ENCODE measurements at places on chromosomes 6 and 20.

DNA sequence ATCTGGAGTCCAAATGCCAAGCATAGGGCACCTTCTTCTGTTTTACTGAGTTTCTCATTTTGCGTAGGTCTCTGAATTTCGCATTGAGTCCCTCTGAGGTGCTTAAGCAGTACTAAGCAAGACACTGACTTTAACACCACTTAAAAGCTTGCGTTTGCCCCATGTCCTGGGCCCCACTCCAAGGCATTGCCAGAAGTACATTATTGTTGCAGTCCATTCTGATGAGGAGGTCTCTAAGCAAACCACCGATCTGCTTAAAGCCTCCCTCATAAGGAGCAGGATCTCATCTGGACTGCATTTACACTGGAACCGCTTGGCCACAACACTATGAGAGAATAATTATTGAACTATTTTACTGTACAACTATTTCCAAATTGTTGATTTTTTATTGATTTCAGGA, 16.3 kb downstream of the BMP2 start:
- no peak for DNase-seq

DNA sequence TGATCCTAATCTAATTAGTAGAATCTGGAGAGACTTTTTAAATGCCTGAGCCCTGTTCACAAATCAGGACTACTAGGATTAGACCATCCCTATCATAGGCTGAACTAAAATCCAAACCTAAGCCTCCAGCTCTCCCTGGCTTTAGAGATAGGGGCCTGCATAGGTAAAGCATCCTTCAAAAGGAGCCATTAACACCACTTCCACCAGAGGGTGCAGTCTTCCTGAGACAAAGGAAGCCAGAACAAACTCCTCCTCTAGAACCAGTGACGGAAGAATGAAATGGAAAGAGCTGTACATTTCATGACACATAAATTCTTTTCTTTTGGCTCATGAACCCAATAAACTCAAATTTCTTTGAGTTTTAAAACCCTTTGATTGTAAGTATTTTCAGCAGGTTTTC, 291.2 kb upstream of the ADGRB3 start:
- no peak for DNase-seq

GRCh38 chr6:37631295-37631694, 66.4 kb downstream of the MDGA1 start:
- no peak for DNase-seq

GRCh38 chr20:32387252-32387651, 29.1 kb downstream of the ASXL1 start:
- DNase-seq, result no peak

GRCh38 chr6:116994447-116994846, 117.4 kb downstream of the RFX6 start:
- no peak for DNase-seq

DNA sequence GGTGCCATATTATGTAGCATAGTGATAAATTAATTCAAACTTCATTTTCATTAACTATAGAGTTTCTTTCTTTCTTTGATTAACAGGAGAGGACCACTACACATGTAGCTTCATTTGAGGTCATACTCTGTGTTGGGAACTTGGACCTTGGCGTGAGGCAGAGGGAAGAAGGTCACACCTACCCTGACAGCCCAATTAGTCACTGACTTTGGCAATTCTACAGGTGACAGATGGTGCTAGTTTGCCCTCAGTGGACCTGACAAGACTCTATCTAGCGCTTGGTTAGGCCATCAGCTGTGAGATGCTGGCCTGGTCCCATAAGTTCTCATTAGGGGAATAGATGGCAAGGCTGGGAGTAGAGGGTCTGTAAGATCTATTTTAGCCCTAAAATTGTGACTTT, 14.2 kb downstream of the SLX4IP start:
- DNase-seq, result no peak

DNA sequence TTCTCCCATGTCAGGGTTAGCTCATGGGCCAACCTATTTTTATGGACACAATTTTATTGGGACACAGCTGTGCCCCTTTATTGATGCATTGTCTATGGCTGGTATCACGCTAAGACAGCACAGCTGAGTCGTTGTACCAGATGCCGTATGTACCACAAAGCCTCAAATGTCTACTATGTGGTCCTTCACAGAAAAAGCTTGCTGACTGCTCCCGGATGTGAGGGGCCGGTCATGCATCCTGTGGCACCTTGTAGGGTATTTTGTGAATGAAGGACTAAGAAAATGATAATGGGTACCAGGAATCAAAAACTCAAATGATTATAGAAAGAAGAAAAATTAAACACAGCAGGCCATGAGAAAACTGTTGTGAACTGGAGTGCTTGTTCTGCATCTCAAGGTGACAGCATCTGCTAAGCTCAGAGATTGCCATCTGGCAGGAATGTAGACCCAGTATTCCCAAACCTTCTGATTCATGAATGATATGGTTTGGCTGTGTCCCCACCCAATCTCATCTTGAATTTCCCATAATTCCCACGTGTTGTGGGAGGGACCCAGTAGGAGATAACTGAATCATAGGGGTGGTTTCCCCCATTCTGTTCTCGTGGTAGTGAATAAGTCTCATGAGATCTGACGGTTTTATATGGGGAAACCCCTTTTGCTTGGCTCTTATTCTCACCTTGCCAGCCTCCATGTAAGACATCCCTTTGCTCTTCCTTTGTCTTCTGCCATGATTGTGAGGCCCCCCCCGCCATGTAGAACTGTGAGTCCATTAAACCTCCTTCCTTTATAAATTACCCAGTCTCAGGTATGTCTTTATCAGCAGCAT, 248.5 kb downstream of the TSHZ2 start:
- DNase-seq, result no peak

DNA sequence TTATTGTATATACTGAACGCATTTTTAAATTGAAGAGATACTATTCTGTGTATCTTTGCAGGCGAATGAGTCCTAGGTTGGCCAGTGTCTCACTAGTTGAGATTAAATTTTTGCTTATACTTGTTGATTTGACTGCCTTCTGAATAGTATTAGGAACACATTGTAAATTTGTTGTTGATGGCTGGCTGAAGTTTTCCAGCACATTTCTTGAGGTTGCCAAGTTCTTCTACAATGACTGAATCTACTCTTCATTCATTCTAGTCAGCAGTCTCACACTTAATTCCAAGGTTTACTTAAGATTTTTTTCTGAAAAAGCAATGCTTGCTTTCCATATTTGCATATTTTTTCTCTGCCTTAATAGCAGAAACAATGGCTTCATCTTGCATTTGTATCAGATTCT, 151.7 kb downstream of the ZFAND3 start:
- DNase-seq, result no peak

GRCh38 chr6:118968416-118968815, 33.5 kb upstream of the MCM9 start:
- no peak for DNase-seq

DNA sequence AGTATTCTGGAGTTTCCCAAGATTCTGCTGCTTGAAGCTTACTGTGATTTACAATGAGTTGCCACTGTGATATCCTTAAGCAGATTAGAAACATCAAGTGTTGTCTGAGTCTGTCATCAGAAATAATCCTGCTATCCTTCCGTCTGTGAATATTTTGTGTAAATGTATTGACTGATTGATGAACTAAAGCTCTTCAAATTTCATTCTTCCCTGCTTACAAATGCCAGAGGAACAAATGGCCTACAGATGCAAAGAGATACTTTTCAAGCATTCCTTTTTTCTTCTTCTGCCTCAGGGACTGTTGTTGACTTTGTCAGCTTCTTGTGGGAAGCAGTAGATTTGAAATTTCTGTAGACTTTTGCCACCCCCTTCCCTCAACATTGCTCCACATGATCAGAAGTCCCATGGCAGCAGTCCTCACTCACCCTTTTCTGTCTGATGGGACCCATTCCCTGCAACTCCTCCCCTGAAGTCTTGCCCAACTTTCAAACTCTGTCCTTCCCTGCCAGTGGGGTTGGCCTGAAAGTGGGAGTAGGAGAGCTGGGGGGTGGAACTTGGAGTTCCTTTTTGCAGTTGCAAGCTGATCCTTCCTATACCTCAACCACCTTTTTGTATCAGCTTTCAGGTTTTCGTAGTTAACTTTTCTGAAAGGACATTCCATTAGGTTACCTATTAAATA, 38.5 kb upstream of the MLIP start:
- DNase-seq, result no peak

DNA sequence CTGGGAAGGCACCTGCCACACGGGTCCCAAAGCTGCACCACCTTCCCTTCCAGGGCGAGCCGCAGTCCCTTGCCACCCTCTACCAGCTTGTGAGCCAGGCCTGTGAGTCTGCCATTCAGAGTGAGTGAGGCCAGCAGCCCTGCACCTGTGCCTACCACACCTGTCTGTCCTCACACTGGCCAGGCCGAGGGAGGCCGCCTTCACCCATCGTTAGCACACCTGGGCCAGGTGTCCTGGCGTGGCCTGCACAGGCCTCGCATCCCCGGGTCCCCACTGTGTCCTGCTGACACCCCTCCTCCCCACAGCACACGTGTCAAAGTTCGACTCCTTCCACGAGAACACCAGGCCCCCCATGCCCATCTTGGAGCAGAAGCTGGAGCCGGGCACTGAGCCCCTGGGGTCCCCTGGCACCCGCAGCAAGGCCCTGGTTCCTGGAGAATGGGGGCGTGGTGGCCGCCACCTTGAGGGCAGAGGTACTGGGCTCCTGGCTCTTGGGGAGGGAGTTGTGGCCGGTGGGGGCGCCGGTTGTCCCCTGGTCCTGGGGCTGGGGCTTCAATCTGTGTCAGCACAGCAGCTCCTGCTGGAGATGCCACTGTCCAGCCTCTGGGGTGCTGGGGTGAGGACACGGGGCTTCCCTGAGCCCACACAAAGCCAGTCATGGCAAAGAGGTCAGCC, 33.0 kb downstream of the CHRNA4 start:
- DNase-seq, result no peak

DNA sequence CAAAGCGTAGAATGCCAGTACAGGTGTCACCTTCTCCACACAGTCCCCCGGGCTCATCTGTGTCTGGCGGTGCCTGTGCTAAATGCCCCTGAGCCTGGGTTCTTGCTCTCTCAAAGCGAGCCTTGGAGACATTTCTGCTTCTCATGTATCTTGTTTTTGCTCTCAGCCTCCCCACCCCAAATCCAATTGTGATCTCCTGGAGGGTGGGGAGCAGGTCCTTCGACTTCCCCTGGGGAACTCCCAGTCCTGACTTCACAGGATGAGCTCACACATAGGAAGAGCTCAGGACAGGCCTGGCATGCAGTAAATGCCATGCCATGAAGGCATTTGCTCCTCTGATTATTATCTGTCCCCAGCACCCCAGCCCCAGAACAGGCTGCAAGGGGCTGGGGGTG, 58.1 kb downstream of the NOL4L start:
- DNase-seq, result no peak
